ENCODE measurements at places on chromosomes 5 and 9. TPM values are rescaled to one million over a fixed set of nuclear protein-coding genes. Genes with fewer than 3 reads are reported as not detected.

TAF11L5 gene
- polyA plus RNA-seq, result not detected

SV2C gene
- 0.56 TPM for polyA plus RNA-seq

CD180 gene
- 1.4 TPM for polyA plus RNA-seq

DNA sequence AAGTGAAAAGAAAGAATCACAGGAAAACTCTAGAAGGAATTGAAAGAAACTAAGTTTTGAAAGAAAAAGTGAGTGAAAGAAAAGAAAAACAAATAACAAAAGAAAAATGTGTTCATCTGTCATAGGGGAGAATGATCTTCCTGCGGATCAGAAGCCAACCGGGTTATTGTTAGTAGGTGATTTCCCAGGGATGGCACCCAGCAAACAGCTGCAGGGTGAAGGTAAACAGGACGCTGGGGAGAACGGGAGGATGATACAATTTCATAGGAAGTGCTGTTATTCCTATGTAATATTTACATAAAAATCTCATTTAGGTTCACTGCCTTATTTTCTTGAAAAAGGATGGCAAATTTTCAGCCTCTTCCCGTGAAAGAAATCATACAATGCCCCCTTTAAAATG is 72.4 kb upstream of the LHFPL2 start:
- no peak overlapping the region for H3K27ac ChIP-seq
- no peak for DNase-seq
- H3K27me3 ChIP-seq, result no peaks in the 10 kb centered on the region
- H3K4me3 ChIP-seq, result no peak overlapping the region

DNA sequence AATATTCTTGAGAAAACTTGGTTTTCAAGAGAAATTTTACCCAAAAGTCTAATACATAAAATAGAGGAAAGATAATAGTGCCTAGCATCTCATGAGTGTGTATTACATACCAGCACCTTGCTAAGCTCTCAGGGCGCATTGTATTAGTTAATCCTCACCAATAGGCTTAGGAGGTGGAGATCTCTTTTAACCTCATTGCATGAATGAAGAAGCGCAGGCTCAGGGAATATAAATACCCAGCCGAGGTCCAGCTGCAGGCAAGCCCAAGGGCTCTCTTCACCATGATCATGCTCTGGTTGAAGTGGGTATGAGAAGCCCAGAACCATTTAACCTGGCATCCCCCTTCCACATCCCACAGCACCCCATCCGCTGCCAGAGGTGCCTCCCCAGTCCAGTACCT is 46.0 kb downstream of the CAMK2A start:
- H3K36me3 ChIP-seq, result no peaks in the 10 kb centered on the region
- no peak overlapping the region for H3K27ac ChIP-seq
- H3K4me3 ChIP-seq, result no peak overlapping the region
- DNase-seq, result no peak
- 0 out of 2 replicates have a peak, but pooled peaks cover 1% of the 10 kb centered on the region for H3K27me3 ChIP-seq

Data from GM12878 (cell line).